ENCODE measurements at places on chromosomes 1 and 21.

DNA sequence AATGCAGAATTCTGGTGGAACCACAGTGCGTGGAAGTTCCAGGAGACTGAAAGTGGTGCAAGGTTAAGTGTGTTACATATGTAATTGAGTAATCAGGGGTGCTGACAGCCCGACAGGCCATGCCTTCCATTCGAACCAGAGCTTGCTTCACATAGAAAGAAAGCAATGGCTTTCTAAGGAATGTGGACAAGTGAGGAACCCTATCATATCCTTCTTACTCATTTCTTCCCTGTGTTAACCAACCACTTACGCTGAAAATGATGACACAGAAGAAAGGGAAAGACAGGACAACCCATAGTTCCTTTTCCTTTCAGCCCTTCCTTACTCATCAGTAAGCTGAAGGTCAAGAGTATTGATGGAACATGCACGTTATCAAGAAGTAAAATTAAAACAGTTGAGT, 48.1 kb upstream of the KCNA3 start:
- DNase-seq = no peak

DNA sequence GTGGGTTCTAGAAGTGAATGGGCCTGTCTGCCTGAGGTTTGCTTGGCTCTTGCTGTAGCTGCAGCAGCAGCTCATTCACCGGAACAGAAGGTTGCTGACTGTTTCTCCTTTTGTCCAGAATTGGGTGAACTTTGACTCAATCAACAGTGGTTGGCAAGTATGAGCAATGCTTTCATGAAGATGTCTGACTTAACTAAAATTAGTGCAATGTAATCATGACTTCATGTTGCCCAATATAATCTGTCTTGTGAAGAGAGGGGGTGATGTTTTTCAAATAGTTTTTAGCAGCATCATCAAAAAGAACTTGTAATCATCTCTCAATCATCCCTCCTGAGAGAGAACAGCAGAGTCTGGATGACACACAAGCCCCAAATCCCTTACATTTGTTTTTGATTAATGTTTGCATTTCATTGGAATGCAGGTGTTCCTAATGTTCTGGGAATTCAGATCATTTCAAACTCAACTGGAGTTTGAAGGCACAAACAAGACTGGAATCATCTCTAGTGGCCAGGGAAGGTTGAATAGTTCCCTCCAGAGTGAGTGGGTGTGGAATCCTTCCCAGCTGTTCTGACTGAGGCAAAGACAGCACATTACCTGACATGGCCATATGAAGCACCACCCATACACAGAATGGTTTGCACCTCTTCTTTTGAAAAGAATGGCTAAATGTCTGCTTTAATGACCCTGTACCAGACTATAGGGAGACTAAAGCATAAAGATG, 82.9 kb downstream of the HLX start:
- DNase-seq = no peak

DNA sequence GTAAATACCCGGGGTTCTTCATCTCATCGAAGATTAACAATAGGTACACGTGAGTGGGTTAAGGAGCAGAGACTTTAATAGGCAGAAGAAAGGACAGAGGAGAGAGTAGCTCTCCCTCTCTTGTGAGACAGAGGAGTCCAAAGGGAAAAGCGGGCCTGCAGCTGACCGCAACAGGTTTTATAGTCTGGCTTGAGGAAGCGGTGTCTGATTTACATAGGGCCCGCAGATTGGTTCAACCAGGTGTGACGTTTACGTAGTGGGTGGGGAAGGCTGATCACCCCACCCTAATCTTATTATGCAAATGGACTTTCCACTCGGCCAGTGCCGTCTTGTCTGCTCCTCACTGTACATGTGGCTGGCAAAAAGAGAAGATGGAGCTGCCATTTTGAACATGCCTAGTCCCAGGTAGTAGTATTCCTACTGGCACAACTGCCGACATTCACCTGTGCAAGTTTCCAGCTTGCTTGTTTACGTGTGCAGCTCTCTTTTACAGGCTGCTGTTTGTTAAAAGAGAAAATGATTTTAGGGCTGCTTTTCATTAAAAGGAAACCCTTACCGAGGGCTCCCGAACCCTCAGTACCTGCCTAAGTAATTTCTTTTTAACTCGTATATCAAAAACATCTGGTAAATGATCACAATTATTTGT, 10.6 kb downstream of the CDC14A start:
- no peak for DNase-seq

- peak; percentile 12 for DNase-seq
Measured at GRCh38 chr1:53408755-53409129, 50.5 kb upstream of the DMRTB1 start.

DNA sequence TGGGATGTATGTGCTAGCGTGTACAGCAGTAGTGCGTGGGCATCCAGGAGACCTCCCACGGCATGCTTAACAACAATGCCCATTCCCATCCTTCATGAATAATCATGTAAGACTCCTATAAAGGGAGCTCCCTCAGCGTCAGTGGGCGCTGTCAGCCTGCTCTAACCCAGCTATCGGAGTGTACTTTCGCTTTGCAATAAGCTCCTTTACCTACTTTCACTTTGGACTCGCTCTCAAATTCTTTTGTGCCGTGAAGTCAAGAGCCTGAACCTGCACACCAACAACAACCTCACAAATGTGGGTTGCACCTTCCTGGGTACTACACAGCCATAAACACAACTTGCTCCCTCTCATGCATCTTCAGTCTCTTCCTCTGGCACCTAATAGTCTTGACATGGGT, 114.8 kb upstream of the PAXBP1 start:
- DNase-seq = no peak

DNA sequence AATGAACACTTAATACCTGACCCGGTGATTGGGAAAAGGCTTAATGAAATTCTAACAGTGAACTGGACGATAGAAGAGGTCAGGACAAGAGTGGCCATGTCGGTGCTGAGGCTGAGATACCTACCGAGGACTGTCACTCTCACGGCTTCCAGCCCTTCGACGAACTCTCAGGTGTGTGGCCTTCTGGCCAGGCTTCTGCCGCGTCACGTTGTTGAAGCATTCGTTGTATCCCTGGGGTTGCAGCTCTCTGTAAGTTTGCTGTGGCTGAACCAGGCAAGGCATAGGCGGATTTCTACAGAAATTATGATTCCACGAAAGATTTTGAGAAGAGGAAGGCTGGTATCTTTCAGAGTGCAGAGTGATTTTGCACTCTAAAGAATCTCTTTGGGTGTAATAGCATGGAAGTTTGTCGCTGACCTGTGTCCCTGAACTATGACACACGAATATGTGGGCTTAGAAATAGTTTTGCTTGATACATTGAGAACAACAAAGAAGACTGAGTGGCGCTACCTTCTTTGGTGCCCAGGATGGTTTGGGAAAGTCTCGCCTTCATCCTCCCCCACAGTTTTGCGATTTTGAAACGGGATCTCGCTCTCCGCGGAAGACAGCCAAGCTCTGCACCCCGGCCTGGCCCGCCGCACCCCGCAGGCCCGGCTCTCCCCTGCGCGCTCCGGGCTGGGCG, 403 bp upstream of the EPHX4 start:
- DNase-seq = no peak

GRCh38 chr1:4638345-4638729, 16.1 kb upstream of the AJAP1 start:
- no peak for DNase-seq

GRCh38 chr1:108053270-108054013, 88.5 kb upstream of the VAV3 start:
- no peak for DNase-seq

DNA sequence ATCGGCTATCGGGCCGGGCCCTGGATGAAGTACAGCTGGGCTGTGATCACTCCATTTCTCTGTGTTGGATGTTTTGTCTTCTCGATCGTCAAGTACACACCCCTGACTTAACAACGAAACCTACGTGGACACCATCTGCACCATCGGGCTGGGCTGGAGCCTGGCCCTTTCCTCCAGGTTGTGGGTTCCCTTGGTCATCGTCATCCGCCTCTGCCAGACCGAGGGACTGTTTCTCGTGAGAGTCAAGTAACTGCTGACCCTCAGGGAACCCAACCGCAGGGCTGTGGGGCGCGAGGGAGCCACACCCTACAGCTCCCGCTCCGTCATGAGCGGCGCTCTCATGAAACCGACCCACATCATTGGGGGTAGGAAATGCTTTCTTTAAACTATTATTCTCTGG, 842.4 kb upstream of the TMPRSS15 start:
- no peak for DNase-seq

DNA sequence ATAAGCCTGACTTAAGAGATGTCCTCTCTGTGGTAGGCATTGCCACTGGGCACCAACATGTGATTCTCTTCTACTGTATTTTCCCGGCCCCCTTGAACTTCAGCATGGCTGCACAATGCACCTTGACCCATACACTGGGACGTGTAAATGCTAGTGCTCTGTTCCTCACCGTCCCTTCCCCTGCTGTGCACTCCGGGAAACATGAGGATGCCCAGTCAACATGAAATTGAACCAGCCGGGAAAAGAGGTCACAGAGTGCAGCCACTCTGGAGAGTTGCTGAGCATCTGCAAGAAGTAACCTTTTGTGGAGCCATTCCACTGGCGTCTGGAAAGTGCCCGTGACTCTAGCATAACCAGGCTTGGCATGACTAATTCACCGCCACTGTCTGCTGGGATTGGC, 646.7 kb downstream of the NPHP4 start:
- no peak for DNase-seq

GRCh38 chr1:247530785-247531184, 5.5 kb downstream of the OR2C3 start:
- DNase-seq = no peak

DNA sequence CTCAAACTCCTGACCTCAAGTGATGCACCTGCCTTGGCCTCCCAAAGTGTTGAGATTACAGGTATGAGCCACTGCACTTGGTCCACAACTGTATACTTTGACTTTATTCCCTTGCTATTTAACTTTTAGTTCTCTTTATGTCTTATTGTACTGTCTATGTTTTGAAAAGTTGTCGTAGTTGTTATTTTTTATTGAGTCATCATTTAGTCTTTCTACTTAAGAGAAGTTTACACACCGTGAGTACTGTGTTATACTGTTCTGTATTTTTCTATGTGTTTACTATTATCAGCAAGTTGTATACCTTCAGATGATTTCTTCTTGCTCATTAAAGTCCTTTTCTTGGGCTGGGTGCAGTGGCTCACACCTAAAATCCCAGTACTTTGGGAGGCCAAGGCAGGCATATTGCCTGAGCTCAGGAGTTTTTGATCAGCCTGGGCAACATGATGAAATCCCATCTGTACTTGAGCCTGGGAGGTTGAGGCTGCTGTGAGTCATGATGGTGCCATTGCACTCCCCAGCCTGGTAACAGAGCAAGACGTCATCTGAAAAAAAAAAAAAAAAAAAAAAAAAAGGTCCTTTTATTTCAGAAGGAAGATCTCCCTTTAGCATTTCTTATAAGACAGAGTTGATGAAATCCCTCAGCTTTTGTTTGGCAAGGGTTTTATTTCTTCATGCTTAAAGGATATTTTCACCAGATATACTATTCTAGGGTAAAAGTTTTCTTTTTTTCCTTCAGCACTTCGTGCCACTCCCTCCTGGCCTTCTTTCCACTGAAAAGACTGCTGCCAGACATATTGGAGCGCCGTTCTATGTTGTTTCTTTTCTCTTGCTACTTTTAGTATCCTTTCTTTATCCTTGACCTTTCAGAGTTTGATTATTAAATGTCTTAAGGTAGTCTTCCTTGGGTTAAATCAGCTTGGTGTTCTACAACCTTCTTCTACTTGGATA, 47.6 kb downstream of the TNFSF18 start:
- no peak for DNase-seq

DNA sequence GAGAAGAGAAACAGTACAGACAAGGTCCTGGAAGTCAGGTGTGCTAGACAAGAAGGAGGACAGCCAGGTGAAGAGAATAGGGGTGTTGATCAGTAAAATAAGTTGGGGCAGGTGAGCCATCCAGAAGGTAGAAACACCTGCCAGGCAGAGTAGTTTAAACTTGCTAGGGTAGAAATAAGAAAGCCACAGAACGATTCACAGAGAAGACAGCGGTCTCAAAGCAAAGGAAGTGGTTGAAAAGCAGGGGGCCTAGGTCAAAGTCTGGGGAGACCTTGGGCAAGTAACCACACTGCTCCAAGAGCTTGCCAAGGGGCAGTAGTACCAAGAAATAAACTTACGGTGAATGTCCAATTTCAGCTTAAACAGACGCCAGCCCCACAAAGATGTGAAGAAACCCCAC, 116.6 kb upstream of the PROX1 start:
- DNase-seq = no peak
